Germinal center (tissue), 1 donor: ENCODE measurements at places on chromosomes 11 and 22.

DNA sequence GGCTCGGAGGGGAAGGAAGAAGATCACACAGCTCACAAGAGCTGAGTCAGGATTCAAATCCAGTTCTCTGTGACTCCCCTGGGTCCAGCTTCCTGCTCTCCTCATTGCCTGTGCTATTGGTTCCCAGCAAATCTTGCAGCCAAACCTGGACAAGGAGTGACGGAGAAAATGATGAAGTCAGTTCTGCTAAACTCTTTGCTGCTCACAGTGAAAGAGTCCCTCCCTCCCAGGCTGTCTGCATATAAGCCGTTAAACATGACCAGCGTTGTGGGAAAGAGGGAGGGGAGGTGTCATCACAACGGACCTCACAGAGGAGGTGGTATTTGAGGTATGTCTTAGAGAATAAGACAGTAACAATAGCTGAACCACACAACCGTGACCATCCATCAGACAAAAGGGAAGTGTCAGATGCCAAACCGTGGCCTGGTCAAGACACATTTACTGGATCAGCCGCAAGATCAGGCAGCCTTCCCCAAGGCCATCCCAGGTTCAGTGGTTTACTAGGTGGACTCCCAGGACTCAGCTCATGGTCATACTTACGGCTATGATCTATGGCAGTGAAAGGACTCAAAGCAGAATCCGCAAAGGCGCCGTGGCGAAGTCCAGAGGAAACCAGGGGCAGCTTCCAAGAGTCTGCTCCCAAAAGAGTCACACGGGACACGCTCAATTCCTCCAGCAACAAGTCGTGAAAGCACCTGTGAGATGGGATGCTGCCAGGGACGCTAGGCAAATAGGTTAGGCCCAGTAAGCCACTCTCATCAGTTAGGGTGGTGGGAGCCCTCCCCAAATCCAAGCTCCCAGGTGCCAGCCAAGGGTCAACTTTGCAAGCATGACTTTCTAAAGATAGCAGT is 2.8 kb upstream of the CYTH4 start:
- no peak for DNase-seq

GRCh38 chr11:57340039-57340615 is 2.0 kb downstream of the P2RX3 start:
- no peak for DNase-seq

- DNase-seq = no peak
These were observed 20.2 kb upstream of the TP53AIP1 start for GRCh38 chr11:128962896-128963295.

- DNase-seq = no peak
These were observed 76.9 kb upstream of the B3GAT1 start for GRCh38 chr11:134488913-134489312.
